ENCODE measurements at places on chromosomes 1 and 21. TPM values are rescaled to one million over a fixed set of nuclear protein-coding genes. Genes with fewer than 3 reads are reported as not detected.
A peak's percentile ranks its signal among the peaks of the same experiment; 100 is the strongest.

- no peaks in the 10 kb centered on the region for H3K27me3 ChIP-seq
- H3K27ac ChIP-seq: no peak overlapping the region
- peaks cover 54% of the 10 kb centered on the region for H3K4me1 ChIP-seq
- H3K36me3 ChIP-seq: no peaks in the 10 kb centered on the region
These were observed 20.8 kb downstream of the NAV1 start for GRCh38 chr1:201559679-201560162.

DNA sequence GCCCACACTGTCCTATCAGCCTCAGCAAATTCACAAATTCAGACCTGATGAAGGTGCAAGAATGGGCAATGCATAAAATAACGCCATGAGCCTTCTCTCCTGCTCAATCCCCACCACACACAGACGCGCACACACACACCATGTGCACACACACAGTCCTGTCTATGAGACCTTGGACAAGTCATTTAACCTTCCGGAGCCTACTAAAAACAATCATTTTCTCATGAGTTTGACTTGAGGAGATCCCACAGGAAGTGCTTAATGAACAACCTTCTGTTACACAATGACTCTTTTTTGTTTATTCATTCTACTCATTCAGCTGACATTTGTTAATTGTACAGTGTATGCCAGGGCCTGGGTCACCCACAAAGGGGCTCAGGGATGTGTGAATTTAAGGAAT, 125.4 kb downstream of the EDEM3 start:
- H3K27me3 ChIP-seq: no peaks in the 10 kb centered on the region
- H3K4me1 ChIP-seq: peaks cover 25% of the 10 kb centered on the region

DNA sequence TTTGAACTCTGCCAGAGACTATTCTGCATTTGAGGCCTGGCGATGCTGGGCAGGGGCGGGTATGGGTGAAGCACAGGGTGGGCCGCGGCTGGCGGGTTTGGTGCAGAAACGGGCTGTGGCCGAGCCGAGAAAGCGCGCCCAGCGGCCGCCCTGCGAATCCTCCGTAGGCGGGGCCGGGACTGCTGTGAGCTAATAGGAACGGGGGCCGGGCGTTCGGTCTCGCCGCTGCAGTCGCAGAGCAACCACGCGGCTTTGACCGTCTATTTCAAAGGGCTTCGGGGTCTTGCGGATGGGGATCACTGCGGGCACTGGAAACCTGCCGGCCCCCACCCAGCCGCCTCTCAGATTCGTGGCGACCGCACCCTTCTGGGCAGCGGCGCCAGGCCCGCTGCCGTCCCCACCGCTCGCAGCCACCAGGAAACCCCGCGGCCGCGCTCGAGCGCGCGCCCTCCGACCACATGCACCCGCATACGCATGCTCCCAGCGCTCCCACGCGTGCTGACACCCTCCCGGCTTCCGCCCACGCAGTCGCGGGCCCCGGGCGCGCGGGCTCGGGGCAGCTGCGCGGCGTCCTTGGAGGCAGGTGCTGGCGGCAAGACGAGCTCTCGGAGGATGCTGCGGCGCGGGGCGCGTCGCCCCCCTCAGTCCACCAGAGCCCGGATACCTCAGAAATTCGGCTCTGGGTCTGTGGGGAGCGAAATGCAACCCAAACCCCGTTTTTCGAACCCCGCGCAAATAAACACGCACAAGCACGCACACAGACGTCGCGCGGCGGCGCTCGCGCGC, 32.6 kb downstream of the DNTTIP2 start:
- H3K27me3 ChIP-seq: no peaks in the 10 kb centered on the region
- H3K4me1 ChIP-seq: peaks cover 6% of the 10 kb centered on the region

GRCh38 chr1:84892705-84893618, at the start of gene LPAR3:
LPAR3 (minus strand) TSS chr1:84893206; CDS start chr1:84866120, 27,086 bp downstream.
- H3K27ac ChIP-seq: no peak within 1 kb of the TSS
- no peaks in the 10 kb centered on the region for H3K36me3 ChIP-seq
- H3K27me3 ChIP-seq: no peaks in the 10 kb centered on the region
- no peak within 1 kb of the TSS for H3K4me3 ChIP-seq

DNA sequence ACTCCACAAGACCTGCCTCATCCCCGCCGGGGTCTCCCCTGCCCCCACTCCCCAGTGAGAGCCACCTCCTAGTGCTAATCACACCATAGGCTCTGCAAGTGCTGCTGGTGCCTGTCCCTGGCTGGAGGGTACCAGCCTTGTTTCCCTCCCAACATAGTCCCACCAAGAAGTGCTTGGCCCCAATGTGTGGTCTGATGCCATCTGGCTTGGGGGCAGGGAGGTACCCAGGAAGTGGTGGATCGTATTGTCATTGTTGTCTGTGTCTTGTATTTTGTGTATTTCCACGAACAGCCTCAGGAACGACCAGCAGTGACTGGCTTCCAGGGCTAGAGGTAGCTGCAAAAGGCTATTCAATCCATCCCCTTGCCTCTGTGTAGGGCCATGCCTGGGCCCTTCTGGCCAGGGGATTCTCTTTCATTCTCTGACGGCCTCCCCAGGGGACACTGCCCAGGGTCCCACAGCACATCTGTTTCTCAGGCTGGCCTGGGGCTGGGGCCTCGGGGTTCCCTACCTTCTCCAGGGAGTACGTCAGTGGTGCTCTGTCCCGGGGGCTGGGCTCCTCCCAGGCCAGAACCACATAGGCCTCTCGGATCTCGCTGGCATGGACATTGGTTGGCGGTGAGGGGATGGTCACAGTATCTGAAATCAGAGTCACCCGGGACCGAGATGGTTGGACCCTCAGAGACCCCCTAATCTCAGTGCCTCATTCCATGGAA, 22.8 kb downstream of the MYOM3 start:
- DNase-seq: no peak
- no peak overlapping the region for H3K4me3 ChIP-seq
- no peak overlapping the region for H3K27ac ChIP-seq
- H3K27me3 ChIP-seq: no peaks in the 10 kb centered on the region
- H3K36me3 ChIP-seq: no peaks in the 10 kb centered on the region
- H3K4me1 ChIP-seq: no peaks in the 10 kb centered on the region

- H3K4me3 ChIP-seq: no peak overlapping the region
- peaks cover 19% of the 10 kb centered on the region for H3K4me1 ChIP-seq
- no peak for DNase-seq
- no peak overlapping the region for H3K27ac ChIP-seq
- no peaks in the 10 kb centered on the region for H3K36me3 ChIP-seq
These were observed 1.9 kb downstream of the NTRK1 start for GRCh38 chr1:156862584-156862983.

- H3K4me1 ChIP-seq: no peaks in the 10 kb centered on the region
- H3K27me3 ChIP-seq: no peaks in the 10 kb centered on the region
- H3K36me3 ChIP-seq: no peaks in the 10 kb centered on the region
- DNase-seq: no peak
- no peak overlapping the region for H3K4me3 ChIP-seq
These were observed 8.1 kb upstream of the ACKR1 start for GRCh38 chr1:159196543-159196942.

- H3K36me3 ChIP-seq: peaks cover 5% of the 10 kb centered on the region
- DNase-seq: peak; percentile 67
- H3K4me1 ChIP-seq: peaks cover 11% of the 10 kb centered on the region
- peak overlapping the region; percentile 55 for H3K27ac ChIP-seq
- no peaks in the 10 kb centered on the region for H3K27me3 ChIP-seq
These were observed 7.6 kb downstream of the DCLRE1B start for GRCh38 chr1:113912594-113913311.

DNA sequence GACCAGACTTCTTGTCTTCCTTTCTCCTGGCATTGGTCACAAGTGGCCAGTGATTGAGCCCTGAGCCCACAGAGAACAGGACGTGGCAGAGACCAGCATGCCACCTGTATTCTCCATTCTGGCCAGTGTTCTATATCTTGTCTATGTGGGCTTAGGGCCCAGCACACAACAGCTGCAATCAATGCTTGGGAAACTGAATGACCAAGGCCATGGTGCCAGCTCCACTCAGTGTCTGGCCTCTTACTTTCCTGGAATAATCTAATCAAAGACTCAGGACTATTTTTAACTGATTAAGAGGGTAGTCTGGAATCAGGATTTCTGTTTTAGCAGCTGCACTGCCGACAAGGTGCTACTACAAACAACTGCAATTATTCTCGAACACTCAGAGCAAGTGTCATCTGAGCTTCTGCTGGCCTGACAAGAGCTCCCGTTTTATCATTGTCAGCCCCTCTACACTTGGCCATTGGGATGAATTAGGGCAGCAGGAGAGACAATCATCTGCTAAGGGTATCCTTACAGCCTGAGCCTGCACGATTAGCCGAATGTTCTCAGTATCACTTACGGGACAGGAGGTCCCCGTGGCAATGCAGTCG, 74.4 kb upstream of the GRIK3 start:
- H3K36me3 ChIP-seq: no peaks in the 10 kb centered on the region
- no peak for DNase-seq
- H3K27ac ChIP-seq: no peak overlapping the region
- no peaks in the 10 kb centered on the region for H3K27me3 ChIP-seq
- H3K4me1 ChIP-seq: no peaks in the 10 kb centered on the region

DNA sequence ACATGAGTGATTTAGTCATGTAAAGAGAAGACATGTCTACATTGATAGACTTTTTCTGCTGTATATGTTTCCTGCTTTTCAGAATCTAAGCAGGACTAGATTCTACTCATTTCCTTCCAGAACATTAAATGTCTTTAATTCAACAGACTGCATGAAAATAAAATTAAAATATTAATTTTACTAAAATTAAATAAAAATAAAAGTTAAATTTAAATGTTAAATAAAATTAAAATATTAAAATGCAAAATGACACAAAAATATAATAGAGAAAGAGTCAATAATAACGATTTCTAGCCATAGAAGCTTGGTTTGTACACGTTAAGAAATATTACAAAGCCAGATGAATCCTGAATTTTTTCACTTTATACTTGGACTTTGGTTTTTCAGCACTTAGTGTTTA, 552.8 kb upstream of the NR5A2 start:
- no peaks in the 10 kb centered on the region for H3K27me3 ChIP-seq
- no peaks in the 10 kb centered on the region for H3K36me3 ChIP-seq

- H3K27me3 ChIP-seq: no peaks in the 10 kb centered on the region
- peaks cover 4% of the 10 kb centered on the region for H3K4me1 ChIP-seq
- DNase-seq: no peak
- no peaks in the 10 kb centered on the region for H3K36me3 ChIP-seq
- no peak overlapping the region for H3K27ac ChIP-seq
These were observed 30.4 kb downstream of the ATP2B4 start for GRCh38 chr1:203656796-203657747.

- no peak overlapping the region for H3K27ac ChIP-seq
- no peaks in the 10 kb centered on the region for H3K36me3 ChIP-seq
- no peak overlapping the region for H3K4me3 ChIP-seq
- DNase-seq: no peak
- no peaks in the 10 kb centered on the region for H3K27me3 ChIP-seq
These were observed 12.4 kb downstream of the FYB2 start for GRCh38 chr1:56806804-56807203.

- no peaks in the 10 kb centered on the region for H3K27me3 ChIP-seq
- no peaks in the 10 kb centered on the region for H3K36me3 ChIP-seq
- no peaks in the 10 kb centered on the region for H3K4me1 ChIP-seq
- no peak for DNase-seq
These were observed 9.3 kb downstream of the SPRR2G start for GRCh38 chr1:153141377-153141776.

DNA sequence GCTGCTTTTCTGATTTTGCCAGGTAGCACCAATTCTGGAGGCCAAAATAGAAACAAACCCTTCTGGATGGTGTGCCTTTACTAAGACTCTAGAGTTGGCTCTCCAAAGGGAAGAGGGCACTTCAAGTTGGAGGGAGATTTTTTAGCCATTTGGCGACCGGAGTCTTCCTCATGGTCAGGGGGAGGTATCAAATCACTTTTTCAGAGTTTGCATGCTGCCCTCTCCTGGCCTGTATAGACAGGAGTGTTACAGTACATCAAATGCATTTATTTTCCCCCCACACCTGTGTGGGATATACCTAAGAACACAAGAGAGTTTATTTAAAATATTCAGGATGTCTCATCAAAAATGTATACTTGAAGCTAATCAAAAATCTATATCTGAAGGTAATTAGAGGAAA, 3.2 kb downstream of the GREM2 start:
- no peak overlapping the region for H3K27ac ChIP-seq
- H3K4me1 ChIP-seq: no peaks in the 10 kb centered on the region
- H3K27me3 ChIP-seq: no peaks in the 10 kb centered on the region

DNA sequence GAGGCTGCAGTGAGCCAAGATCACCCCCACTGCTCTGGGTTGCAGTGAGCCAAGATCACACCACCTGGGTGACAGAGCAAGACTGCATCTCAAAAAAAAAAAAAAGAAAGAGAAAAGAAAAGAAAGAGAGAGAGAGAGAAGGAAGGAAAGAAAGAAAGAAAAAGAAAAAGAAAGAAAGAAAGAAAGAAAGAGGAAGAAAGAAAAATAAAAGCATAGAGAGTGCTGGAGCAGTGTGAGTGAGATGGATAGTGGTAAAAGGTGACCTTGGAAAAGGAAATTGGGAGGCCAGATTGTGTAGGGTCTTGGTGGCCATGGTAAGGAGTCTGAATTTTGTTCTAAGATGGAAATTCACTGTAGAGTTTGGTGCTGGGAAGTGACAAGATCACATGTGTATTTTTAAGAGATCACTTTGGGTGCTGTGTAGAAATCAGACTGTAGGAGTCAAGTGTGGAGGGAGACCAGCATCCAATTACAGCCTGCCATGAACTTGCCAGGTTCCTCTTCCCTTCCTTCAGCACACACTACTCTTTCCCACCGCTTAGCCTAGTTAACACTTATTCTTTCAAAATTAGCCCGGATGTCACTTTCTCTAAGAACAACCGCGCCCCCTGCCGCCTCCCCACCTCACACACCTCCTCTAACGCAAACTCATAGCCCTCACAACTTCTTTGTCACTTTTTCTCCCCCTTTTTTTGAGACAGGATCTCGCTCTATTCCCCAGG, 17.9 kb downstream of the MTX1 start:
- H3K27ac ChIP-seq: peak overlapping the region; percentile 87
- H3K4me3 ChIP-seq: peak overlapping the region; percentile 32
- peak; percentile 63 for DNase-seq
- H3K4me1 ChIP-seq: peaks cover 32% of the 10 kb centered on the region

DNA sequence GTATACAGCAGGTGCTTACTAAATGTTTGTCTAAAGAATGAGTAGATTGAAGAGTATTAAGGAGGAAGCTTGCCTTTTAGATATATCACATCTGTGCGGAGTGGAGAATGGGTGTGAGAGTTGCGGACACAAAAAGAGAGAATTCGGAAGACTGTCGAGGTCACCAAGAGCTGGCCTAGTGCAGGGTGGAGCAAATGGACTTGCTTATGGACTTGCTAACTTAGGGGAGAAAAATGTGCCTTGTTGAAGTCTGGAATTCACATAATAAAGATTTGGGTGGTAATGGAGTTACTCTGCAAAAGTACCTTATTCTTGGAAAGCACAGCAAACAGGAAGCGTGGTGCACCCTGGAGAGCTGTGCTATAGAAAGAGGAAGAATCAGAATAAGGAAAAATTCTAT, 361.7 kb downstream of the PRDM2 start:
- DNase-seq: no peak
- H3K36me3 ChIP-seq: no peaks in the 10 kb centered on the region
- no peak overlapping the region for H3K4me3 ChIP-seq
- H3K4me1 ChIP-seq: no peaks in the 10 kb centered on the region
- no peaks in the 10 kb centered on the region for H3K27me3 ChIP-seq
- no peak overlapping the region for H3K27ac ChIP-seq

- no peak overlapping the region for H3K4me3 ChIP-seq
- H3K36me3 ChIP-seq: no peaks in the 10 kb centered on the region
- H3K27me3 ChIP-seq: no peaks in the 10 kb centered on the region
- H3K27ac ChIP-seq: no peak overlapping the region
- no peaks in the 10 kb centered on the region for H3K4me1 ChIP-seq
These were observed 31.5 kb downstream of the IGFN1 start for GRCh38 chr1:201222125-201222524.

Gene DCDC2B
- total RNA-seq: not detected

Gene RAD54L
- 0.78 TPM for total RNA-seq

Gene MEX3A
- total RNA-seq: 0.39 TPM

Gene UAP1
- total RNA-seq: 74.8 TPM

Gene NMNAT2
- 39.5 TPM for total RNA-seq

Gene GNAT2
- total RNA-seq: not detected

Gene BMP8B
- 15.4 TPM for total RNA-seq

Gene DCST1
- total RNA-seq: not detected

Gene SPATA21
- total RNA-seq: not detected
